CD14-positive monocyte (primary cell): ENCODE measurements at places on chromosomes 6 and 20.

DNA sequence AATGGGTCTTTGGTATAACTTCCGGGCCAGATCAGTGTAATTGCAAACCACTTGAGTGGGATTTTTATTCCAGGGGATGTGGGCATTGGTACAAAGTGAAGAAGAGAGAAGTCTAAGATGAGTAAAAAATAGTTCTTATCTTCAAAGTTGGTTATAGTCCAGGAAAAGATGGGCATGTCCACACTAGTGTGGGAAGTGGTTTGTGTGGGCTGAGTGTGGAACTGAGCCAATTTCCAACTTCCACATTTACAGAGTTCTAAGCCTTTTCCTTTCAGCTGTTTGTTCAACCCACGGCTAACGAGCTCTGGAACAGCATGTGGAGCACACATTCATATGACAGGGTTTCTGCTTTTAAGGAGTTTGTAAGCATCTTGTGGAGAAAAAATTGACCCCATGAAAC lies 72.3 kb upstream of the IFNGR1 start:
- DNase-seq, result peak; percentile 81

DNA sequence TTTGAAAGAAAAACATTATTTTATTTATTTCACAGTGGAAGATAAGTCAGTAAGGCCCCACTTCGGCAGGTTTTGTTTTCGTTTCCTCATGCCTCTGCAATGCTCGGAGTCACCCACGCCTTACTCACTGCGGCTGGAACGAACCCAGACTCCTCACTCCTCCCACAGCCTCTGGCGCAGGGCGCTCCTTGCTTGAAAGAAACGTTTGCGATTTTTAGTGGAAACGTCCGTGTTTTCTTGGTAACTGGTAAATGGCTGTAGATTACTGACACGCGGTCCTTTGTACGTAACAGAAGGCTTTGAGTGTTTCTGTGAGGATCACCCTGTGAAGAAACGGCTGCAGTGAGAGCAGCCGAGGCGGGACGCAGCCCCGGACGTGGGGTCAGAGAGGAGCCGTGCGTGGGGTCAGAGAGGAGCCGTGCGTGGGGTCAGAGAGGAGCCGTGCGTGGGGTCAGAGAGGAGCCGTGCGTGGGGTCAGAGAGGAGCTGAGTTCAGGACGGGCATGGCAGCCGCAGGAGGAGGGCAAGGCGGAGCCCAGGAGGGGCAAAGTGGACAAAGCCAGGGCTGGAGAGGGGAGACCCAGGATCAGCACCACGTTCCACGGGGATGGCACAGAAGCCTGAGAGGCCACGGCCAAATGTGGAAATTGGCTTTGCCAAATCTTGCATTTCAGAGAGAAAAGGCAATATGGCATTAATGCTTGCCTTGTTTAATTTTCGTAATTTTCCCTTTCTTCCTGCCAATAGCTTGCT lies 198.6 kb upstream of the THBS2 start:
- DNase-seq, result no peak

DNA sequence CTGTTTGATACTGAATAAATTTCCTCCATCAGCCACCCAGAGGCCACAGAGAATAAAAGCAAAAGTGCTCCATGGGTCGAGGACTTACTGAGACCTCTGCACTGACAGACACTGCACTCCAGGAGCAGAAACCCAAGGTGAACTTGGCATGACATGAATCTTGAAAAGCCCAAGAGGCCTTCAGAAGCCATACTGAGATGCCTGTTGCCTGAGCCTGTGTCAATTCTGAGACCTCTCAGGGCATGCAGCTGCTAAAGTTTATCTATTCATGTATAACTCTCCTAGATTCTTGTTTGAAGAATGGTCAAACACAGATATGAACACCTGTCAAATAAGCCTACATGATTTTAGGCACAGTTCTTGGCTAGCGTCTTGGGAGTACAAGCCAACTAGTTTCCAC lies 145.7 kb downstream of the KIF16B start:
- DNase-seq, result no peak

DNA sequence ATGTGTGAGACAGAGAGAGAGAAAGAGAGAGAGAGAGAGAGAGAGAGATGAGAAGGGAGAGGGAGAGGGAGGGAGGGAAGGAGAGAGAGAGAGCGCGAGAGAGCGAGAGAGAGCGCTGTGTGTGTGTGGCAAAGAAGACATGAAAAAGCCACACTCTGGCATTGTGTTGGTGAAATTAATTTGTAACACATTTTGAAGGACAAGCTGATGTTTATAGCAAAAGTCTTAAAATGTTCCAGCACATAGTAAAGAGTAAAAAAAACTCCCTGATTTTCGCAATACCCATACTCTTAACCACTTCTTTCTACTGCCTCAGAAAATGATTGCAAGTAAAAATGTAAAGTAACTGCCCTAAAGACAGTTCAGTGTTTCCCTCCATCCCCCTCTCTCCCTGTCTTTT lies 56.7 kb downstream of the SLC22A1 start:
- no peak for DNase-seq

- DNase-seq, result no peak
These were observed 155.9 kb upstream of the POU3F2 start for GRCh38 chr6:98678481-98678880.

DNA sequence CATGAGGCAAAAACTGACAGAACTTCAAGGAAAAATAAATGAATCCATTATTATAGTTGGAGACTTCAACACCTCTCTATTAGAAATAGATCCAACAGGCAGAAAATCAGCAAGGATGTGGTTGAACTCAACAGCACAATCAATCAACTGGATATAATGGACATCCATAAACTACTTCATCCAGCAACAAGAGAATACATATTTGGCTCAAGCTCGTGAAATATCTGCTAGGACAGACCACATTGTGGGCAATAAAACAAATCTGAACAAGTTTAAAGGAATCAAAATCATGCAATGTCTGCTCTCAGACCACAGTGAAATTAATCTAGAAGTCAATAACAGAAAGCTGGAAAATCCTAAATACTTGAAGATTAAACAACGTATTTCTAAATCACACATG lies 362.6 kb downstream of the CD109 start:
- no peak for DNase-seq

DNA sequence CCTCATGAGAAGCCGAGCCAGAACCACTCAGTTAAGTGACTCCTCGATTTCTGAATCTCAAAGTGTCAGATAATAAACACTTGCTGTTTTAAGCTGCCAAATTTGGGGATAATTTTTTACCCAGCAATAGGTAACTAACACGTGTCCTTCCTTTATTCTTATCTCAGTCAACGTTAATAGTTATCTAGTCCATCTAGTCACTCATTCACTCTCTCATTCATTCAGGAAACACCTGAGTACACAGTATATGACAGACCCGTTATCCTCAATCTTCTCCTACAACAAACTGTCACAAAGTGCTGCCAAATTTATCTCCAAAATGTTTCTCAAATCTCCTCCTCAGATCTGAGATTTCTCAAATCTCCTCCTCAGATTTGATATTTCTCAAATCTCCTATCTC lies 13.1 kb downstream of the FAM184A start:
- no peak for DNase-seq

- no peak for DNase-seq
These were observed 10.1 kb downstream of the PKHD1 start for GRCh38 chr6:52077180-52077884.

DNA sequence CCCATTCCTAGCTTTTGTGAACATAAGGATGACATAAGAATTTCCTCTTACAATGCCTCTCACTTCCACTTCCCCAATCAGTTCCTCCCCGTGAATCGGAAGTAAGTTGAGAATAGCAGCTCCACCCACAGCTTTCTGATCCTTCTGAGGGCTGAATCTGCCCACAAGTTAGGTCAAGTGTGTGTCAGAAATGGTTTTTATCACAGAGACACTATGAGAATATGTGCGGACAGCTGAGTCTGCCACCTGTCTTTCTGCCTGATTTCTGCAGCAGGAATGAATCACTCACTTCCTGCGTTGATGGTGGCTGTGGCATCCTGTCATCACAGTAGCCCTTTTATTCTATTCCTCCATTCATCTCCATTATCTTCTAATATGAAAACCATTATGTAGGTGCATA lies 70.2 kb downstream of the RIN2 start:
- peak; percentile 87 for DNase-seq

DNA sequence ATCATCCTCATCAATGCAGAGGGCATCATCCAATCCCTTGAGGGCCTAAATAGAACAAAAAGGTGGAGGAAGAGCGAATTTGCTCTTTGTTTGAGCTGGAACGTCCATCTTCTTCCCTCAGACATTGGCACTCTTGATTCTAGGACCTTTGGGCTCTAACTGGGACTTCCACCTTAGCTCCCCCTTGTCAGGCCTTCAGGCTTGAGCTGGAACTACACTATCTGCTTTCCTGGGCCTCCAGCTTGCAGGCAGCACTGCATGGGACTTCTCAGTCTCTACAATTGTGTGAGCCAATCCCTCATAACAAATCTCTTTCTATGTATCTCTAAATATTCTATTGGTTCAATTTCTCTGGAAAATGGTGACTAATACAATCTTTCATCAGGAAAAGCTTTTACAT lies 155.4 kb downstream of the MCHR2 start:
- no peak for DNase-seq

DNA sequence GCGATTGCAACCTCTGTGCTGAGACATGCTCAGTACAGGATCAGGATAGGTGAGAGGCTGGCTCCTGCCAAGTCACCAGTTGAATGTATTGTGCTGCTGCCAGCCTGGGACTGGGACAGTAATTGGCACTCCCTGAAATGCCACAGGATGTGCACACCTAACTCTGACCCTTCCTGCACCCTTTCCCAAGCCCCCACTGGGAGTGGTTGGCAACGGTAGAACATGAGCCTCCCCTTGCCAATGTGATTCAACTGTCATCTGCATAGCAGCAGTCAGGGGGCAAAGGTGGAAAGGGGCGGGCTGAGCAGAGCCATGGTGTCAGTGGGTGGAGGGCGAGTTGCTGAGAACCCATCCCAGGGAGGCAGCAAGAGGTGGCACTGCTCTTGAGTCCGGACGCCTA lies 15.4 kb downstream of the SPINT3 start:
- no peak for DNase-seq

GRCh38 chr6:163008626-163009025 lies 280.9 kb downstream of the PACRG start:
- no peak for DNase-seq
